Stimulated activated CD4-positive, alpha-beta T cell treated with anti-CD3 and anti-CD28 coated beads, Interleukin-4, amount 100 ng/mL, for 4 hours (primary cell): ENCODE measurements at places on chromosomes 16 and 17.

- no peak for DNase-seq
These were observed 963.1 kb upstream of the GOT2 start for GRCh38 chr16:59697236-59697635.

DNA sequence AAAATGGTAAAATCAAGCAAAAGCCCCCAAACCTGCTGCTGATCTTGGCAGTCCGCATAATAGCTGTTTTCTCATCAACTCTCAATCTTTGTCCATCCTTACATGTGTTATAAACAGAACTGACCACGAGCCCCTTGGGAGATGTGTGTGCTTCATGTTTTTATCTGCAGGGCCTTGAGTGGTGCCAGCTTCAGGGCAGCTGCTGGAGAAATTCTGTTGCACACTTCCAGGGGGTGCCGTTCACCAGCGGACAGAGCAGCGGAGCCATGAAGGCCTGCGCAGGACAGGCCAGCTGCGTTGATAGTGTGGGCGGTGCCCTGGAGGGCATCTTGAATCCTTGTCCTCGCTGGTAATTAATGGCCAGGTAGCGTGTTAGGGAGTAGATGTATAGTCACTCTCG, 20.1 kb downstream of the MPRIP start:
- no peak for DNase-seq

GRCh38 chr17:38559880-38560230, 45.9 kb downstream of the SRCIN1 start:
- no peak for DNase-seq

DNA sequence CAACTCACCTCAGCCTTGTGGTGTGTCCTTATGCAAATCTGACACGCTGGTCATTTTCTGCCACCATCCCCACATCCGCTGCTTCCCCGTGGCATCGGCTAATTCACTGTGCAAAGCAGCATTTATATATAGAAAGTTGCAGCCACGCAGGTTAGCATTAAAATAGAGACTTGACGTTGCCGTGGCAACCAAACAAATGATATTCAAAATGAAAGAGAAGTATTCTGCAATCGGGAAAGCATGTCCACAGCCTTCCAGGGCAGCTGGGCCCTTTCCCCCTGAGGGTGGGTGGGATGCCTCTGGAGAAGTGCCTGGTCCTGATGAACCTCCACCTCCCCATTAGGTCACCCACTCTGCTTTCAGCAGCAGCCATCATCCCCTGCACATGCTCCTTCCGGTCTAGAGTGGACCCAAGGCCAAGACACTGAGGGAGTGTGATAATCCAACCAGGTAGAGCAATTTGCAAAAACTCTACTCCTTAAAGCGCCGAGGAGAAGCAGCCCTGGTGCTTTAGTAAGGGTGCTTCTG, 138.7 kb downstream of the GAS7 start:
- DNase-seq = no peak

DNA sequence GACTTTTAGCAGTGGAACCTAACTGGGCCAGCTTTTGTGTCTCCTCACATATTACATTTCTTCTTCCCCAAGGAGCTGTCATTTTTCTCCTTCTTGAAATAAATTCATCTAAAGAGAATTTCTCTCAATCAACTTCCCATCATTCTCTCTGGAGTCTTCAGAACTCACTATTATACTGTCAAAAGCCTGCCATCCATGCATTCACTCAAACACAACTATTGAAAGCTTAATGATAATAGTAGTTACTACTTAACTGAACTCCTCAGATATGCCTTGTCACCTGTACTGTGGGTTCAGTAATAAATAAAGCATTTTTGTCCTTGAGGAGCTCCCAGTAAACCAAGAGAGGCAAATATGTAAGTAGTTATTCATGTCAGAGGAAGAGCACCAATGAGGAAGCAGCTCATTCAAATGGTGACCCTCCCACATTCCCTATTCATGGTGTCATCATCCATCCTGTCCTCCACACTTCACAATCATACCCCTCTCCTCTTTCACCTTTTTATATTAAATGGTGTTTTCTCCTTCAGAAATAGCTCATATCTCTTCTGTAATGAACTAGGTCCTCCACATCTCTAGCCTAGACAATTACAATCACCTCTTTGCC, 162.6 kb downstream of the CA10 start:
- no peak for DNase-seq

DNA sequence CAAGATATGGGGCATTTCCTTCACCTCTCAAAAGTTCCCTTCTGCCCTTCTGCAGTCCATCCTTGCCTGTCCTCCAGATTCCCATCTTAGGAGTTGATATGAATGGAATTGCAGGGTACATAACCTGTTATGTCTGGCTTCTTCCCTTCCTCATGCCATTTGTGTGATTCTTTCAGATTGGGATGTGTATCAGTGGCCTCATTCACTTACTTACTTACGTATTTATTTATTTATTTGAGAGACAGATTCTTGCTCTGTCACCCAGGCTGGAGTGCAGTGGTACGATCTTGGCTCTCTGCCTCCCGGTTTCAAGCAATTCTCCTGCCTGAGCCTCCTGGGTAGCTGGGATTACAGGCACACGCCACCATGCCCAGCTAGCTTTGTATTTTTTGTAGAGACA, 6.2 kb upstream of the TMEM94 start:
- DNase-seq = no peak

GRCh38 chr17:76251478-76252039, 11.3 kb upstream of the RNF157 start:
- DNase-seq = no peak

DNA sequence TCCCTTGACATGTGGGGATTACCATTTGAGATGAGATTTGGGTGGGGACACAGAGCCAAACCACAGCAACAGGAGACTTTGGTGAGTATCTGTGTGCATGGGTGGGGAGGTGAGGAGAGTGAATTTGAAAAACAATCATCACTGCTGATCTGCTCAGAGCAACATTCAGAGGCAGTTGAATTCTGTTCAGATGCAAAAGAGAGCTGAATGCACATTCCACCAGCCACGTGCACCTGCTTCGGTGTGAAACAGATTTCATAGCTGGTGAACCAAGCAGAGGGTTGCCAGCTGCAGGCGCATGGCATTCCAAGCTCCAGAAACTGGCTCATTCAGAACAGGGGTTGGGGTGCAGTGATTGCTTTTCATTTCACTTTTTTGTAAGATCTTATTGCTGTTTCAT, 233.1 kb upstream of the FOXF1 start:
- DNase-seq = no peak

GRCh38 chr16:88352261-88353200, 30.2 kb upstream of the ZNF469 start:
- DNase-seq = no peak

DNA sequence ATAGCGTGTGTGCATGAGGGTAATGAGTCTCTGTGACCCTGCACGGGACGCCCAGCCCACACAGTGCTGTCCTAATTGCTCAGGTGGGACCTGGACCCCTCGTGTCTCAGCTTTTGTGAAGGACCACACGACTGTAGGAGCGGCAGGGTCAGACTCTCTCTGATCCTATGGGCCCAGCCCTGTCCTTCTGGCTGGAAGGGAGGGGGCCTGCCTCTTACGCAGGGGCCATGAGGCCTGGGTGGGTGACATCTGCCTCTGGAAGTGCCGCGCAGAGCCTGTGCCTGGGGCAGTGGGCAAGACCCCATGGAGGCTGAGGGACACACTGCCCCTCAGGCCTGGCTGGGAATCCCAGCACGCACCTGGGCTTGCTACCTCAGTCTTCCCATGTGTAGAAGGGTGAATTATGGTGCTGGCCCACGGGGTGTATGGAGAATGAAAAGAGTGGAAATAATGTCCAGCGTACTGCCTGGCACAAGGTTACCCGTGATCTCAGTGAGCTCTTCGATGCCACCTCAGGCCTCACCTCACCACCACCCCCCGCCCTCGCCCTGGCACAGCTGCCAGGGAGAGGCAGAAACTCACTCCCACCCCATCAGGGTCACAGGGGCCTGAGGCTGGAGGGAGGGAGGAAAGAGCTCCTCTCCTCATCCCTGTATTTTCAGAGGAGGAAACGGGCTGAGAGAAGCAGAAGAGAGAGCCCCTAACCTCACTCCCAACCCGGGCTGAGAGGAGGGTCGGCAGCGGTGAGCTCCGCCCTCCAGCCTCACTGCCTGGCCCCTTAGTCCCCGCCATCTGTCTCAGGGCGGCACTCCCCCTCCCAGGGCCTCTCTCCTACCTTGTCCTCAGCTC, 27.1 kb upstream of the DBNDD1 start:
- DNase-seq = no peak

- no peak for DNase-seq
These were observed 7.7 kb upstream of the AKTIP start for GRCh38 chr16:53510704-53511070.

DNA sequence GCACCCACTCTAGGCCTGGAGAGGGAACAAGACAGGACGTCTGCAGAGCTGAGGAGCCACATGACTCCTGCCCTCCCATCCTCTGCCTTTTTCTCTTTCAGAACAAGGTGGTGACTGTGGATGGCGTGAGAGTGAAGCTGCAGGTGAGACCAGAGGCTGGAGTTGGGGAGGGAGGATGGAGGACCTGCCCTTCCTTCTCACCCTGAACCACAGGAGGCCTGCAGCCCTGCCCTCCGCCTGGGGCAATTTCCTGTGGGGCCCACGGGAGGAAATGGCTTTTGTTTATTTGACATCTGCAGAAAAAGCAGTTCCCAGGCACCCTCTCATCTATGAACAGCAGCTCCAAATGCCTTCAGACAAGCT, 5.1 kb downstream of the RAB37 start:
- DNase-seq = peak; percentile 39

GRCh38 chr16:49811644-49812334, 44.1 kb downstream of the ZNF423 start:
- no peak for DNase-seq

- no peak for DNase-seq
These were observed 855 bp downstream of the HSF4 start for GRCh38 chr16:67165121-67166078.

GRCh38 chr17:2048805-2049204, 6.1 kb upstream of the HIC1 start:
- DNase-seq = no peak

DNA sequence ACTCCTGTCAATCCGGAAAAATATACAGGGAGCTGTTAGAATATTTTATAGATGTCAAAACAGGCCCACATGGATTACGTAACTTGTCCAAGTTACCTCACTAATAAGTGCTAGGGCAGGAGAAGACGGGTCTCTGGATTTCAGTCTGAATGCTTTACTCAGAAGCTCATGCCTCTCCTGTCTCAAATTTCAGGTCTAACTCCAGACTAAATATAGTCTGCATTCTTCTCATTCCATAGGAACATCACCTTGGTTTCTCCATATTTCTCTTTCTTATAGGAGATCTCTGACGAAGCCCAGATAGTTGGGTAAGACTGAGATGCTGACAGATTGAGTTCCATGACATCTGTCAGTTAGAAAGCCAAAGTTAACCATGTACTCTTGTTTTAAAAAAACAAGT, 174.2 kb downstream of the STX8 start:
- DNase-seq = no peak

GRCh38 chr16:3012246-3012645, 477 bp upstream of the CLDN9 start:
- no peak for DNase-seq

GRCh38 chr16:77043076-77043475, 147.9 kb upstream of the MON1B start:
- DNase-seq = no peak

GRCh38 chr17:28643983-28644786, 773 bp downstream of the BLTP2 start:
- no peak for DNase-seq

GRCh38 chr17:57391076-57391825, 134.9 kb downstream of the MSI2 start:
- no peak for DNase-seq

GRCh38 chr17:30344283-30345088, 10.6 kb upstream of the TMIGD1 start:
- DNase-seq = no peak

DNA sequence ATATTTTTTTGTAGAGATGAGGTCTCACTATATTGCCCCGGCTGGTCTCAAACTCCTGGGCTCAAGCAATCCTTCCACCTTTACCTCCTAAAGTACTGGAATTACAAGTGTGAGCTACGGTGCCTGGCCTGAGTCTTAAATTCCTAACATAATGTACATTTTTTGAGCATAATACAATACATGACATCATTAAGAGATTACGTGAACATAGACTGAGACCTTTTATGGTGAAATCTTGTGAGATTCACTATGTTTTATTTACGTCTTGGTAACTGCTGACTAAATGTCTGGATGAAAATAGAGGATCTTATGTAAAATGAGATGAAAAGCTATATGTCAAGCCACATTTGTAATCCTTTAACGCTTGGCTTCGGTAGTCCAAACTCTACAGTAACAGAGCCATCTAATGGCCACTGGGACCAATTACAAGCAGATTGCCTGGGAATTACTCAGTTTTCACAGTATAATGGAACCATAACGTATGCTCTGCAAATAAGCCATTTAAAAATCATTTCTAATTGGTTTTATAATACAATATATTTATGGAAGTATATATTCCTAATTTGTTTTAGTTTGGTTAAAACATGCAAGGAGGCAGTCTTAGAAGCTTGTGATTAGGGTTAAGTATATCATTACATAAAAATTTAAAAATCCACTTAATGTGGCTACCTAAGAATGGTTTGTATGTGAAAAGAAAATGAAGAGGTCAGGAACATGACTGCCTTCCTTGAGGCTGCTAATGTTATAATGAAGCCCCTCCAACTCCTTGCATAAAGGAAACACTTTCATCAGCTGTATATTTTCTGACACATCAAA, 8.1 kb upstream of the EFCAB13 start:
- peak; percentile 26 for DNase-seq

DNA sequence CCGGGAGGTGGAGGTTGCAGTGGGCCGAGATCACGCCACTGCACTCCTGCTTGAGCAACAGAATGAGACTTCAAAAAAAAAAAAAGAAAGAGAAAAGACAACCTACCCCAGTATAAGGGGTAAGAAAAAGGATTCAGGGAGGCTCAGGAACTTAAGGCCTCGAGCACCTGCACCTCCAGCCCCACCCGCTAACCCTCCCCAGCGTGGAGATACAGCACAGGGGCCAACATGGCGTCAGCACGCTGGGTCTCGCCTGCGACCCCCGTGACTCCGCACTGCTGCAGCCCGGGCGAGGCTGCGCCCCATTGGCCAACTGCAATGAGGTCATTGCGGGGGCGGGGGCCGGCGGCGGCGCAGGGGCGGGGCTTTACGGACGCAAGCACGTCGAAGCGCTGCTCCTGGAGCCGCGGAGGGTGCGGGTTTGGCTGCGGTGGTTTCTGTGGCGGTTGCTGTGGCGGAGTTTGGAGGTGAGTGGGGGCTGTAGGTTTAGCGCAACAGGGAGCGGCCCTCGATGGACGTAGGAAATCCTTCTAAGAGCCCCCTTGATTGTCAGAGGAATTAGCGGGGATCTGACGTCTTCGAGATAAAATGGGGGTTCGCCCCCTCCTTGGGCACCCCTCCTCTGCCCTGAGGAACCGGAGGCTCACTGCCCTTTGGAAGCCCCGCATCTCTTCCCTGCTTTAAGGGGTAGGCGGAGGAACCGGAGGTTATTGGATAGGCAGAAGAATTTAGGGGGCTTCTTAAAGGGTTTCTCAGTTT, at the start of gene ATP6V0A1:
ATP6V0A1 (plus strand) TSS at position 382 of the 759 bp plus-strand sequence. CDS start 2,017 bp downstream, outside the sequence.
- peak; percentile 87 for DNase-seq

GRCh38 chr16:78926723-78927210, 673.8 kb downstream of the MAF start:
- DNase-seq = no peak
